Muscle of arm (tissue), 14 donors: ENCODE measurements at places on chromosomes 3 and 15. TPM values are rescaled to one million over a fixed set of nuclear protein-coding genes. Genes with fewer than 3 reads are reported as not detected.
A peak's percentile ranks its signal among the peaks of the same experiment; 100 is the strongest.

The CYP8B1 gene
- polyA plus RNA-seq, result 0.30 TPM

DNA sequence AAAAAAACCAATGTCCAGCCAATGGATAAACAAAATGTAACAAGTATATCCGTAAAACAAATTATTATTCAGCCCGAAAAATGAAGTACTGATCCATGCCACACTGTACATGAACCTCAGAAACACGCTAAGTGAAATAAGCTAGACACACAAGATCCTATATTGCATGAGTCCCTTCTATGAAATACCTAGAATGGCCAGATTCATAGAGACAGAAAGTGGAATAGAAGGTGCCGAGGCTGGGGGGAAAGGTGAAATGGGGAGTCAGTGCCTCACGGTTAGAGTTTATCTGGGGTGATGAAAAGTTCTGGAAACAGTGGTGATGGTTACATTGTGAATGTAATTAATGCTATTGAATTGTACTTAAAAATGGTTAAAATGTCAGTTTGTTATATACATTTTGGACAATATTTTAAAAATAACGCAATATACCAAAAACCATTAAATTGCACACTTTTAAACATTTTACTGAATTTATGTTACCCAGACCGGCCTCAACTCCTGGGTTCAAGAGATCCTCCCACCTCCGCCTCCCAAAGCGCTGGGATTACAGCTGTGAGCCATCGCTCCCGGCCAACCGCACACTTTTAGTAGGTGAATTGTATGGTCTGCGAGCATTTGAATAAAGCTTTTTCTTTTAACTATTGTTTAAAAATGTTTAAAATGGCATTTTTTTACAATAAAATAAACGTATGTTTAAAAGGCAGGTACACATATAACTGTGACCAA lies 2.1 kb downstream of the RNF168 start:
- peak; percentile 2 for DNase-seq

GRCh38 chr3:111801693-111802092 lies 57.4 kb upstream of the PHLDB2 start:
- DNase-seq, result no peak

DNA sequence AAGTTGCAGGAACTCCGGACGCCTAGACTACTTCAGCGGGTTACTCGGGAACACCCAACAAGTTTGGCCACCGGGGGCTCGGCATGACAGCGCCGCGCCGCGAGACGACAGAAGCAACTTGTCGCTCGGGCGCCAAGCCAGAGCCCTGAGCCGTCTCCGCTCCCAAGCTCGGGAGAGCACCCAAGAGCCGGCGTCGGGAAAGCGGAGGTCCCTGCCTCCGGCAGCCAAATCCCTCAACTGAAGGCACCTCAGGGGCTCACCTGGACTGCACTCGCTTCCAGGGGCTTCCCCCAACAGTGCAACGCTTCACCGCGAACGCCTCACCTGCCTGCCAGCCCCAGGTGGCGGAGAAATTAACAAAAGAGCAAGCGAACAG lies 640 bp downstream of the MB21D2 start:
- peak; percentile 69 for DNase-seq

DNA sequence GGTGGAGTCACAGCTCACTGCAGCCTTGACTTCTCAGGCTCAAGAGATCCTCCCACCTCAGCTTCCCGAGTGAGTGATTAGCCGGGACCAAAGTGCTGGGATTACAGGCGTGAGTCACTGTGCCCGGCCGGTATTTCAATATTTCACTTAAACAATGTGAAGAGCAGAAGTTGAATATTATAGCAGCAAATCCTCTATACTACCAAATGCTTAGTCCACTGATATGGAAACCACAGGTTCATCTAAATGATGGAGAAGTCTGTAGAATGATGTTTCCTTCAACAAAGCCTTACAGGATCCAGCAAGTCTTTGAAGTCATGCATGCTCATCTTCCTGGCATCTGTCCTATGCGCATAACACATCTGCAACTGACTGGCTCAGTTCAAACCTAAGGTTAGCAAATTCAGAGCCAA lies 20.3 kb upstream of the UACA start:
- no peak for DNase-seq

The ITIH1 gene
- not detected for polyA plus RNA-seq

DNA sequence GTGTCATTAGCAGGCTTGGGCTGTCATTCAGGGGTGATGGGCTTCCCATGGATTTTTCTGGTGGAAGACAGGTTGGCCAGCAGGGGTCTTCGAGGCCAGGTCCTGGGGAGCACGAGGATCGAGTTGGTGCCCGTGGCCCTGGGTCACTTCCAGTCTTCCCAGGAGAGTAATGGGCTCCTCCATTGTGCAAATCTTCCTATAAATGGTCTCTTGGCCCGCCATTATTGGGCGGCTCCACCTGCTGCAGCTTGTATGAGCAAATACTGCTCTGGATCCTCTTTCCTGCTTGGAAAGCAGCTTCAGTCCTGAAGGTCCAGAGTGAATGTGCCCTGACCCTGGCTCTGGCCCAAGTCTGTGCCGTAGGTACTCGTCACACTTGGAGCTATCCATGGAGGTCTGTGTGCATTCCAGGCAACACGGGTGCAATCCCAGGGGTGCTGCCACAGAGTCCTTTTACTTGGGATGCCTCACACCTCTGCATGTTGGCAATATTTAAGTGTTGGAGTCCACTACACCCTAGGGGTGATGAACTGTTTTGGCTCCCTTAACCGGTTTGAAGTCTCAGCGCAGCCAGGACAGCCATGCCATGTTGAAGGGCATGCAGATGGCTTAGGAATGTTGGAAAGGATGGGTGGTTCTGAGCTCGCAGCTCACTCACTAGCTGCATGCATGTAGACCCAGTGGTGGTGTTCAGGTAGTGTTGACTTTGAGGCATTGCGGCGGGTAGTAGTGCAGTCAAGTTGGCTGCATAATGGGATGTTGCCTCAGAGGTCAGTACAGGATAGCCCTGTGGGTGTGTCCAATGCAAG lies 97.6 kb downstream of the SNRPN start:
- DNase-seq, result no peak

GRCh38 chr3:151976211-151977050 lies 103.0 kb downstream of the SUCNR1 start:
- DNase-seq, result no peak

- DNase-seq, result no peak
These were observed 189.3 kb downstream of the SV2B start for GRCh38 chr15:91289324-91289723.

The KIF7 gene
- not detected for polyA plus RNA-seq

- peak; percentile 74 for DNase-seq
These were observed 19.8 kb downstream of the LARP6 start for GRCh38 chr15:70833861-70834765.

DNA sequence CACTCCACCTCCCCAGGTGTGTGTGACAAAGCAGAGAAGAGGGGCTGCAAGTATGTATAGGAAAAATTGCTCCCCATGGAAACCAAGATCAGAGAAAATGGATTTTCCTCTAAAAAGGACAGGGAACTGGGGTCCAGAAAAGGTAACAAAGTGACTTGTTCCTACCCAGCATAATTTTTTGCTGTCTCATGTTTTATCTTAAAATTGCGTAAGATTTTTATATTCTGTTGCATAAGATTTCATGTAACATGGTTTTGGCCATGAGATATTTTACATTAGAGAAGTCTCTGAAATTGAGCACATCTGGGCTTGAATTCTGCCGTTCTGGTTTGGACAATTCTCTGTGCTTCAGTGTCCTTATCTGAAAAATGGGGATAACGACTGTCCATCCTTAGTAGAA lies 335.7 kb upstream of the RORA start:
- no peak for DNase-seq

DNA sequence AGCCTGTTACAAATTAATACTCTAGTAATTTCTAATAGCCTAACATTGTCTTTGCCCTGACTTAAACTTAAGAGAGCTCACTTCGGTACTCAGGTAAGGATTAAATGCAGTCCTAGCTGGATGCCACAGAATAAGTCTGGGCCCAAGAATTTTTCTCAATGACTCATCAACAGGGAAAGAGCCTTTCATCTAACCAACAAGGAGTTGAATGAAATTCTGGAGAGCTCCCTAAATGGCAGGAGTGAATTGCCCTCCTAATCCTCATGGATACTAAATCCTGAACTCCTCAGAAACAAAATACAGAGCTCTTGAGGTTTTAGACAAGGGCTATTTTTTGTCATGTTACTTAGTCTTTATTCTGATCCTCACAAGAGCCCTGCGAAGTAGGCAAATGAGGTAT lies 159.5 kb downstream of the PLCH1 start:
- DNase-seq, result no peak

- no peak for DNase-seq
These were observed 61.9 kb upstream of the STXBP5L start for GRCh38 chr3:120846073-120846472.

DNA sequence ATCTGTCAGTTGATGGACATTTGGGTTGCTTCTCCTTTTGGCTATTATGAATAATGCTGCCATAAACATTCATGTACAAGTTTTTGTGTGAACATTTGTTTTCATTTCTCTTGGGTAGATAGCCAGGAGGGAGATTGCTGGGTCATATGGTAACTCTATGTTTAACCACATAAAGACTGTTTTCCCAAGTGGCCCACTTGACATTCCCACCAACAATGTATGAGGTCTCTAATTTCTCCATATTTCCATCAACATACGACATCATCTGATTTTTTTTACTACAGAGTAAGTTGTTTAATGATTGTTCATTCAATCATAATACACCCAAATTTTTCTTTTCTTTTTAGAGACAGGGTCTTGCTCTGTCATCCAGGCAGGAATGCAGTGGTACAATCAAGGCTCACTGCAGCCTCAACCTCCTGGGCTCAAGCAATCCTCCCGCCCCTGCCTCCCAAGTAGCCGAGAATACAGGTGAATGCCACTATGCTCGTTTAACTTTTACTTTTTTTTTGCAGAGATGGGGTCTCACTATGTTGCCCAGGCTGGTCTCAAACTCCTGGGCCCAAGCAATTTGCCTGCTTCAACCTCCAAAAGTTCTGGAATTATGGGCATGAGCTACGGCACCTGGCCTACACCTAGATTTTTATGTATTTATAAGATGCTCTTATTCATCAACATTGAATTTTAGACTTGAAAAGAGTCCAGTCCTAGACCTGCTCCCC lies 6.8 kb downstream of the IP6K1 start:
- no peak for DNase-seq

- no peak for DNase-seq
These were observed 14.5 kb downstream of the EFCAB12 start for GRCh38 chr3:129413687-129414506.

GRCh38 chr3:74592359-74592758 lies 22.1 kb downstream of the CNTN3 start:
- no peak for DNase-seq

DNA sequence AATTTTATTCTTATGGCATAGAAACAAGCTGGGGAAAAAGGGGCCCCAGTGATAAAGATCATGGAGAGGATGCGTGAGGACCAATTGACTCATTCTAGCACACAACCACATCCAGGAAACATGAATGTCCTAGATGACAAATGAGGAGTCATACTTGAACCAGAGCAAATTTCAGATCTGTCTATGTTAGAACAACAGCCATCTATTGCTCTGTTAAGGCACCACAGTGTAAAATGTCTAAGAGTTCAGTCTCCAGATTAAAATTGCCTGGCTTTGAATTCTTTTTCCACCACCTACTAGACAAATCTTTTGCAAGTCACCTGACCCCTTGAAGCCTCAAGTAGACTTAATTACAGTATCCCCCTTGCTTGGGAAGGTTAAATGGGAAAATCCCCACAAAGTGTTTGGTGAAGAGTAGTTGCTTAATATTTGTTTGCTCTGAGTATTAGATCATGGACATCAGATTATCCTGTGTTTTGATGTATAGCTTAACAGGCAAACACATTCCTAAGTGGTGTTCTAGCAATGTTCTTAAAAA lies 258.7 kb upstream of the TGFBR2 start:
- DNase-seq, result no peak

- peak; percentile 93 for DNase-seq
These were observed 37.6 kb downstream of the FAM3D start for GRCh38 chr3:58628823-58629562.

DNA sequence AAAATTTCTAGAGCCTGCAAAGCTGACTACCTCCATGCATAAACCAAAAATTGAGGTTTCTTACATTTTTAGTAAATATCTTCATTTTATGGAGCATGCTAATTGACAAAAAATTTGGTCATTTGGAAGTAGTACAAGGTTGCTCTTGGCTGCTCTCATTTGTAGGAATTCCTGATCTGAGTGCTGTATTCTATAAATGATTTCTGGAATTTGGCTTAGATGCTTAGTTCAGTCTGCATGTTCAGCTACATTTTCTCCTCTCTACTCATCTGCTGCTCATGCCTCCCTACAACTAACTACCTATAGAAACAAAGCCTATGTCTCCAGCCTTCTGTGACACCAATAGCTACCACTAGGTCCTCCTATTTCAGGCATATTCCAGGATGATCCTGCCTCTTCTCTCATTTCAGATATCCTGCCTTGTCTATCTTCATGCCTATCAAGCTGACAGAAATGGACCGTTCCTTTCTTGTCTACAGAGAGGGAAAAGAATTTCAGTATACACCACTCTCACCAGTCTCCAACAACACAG lies 901.1 kb downstream of the TBL1XR1 start:
- DNase-seq, result no peak

DNA sequence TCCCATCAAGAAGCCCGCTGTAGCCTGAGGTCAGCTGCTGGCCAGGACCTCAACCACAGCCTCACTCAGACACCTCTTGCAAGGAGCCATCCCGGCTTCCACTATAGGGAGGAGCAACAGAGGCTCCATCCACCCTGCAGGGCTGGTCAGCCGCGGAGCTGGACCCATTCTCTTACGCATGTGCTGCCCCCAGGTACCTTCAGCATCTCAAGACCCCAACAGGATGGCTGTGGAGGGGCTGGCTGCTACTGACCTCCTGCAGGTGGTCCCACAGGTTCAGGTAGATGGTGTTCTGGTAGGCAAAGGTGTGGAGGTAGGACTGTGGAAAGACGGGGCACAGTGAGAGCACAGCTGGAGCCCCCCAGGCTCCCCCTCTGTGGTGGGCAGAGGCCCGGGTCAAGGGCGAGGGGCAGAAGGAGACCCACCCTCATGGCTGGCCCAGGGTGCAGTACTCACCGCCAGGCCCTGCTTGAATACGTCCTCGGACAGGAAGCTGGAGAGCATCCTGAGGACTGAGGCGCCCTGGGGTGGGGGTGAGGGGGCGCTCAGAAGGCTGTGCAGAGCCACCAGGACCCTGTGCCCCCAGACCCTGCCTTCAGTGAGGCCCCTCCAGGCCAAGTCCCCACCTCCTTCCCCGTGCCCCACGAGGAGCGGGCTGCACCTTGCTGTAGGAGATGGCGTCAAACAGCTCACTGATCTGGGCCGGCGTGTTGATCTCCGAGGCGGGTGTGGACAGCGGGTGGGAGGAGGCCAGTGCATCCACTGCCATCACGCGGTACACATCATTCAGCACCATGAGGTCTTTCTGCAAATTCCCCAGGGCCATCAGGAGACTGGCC lies 11.4 kb downstream of the ANPEP start:
- DNase-seq, result no peak

- DNase-seq, result no peak
These were observed 448 bp downstream of the SHISA5 start for GRCh38 chr3:48503401-48504050.

- no peak for DNase-seq
These were observed 182.2 kb downstream of the RPLP1 start for GRCh38 chr15:69634860-69635259.

DNA sequence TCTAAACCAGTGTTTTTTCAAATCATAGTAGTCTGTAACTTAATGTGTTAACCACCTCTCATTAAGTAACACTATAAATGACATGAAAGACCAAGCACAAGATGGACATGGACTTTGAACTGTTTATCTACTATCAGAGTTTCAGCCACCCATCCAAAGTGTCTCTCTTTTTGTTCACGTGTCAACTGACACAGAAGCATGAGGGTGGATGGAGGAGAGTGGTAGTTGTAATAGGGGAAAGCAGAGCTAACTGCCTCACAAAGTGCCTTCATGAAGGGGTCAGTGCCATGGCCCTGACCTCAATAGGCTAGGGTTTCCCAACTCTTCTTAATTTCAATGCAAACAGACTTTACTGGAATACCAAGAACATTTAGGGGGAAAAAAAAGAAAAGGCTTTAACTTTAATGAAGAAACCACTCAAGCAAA lies 32.1 kb upstream of the TRPM7 start:
- no peak for DNase-seq
